ENCODE measurements at places on chromosomes 16 and 17.

GRCh38 chr16:24491731-24492130 lies 47.6 kb upstream of the RBBP6 start:
- DNase-seq, result no peak

DNA sequence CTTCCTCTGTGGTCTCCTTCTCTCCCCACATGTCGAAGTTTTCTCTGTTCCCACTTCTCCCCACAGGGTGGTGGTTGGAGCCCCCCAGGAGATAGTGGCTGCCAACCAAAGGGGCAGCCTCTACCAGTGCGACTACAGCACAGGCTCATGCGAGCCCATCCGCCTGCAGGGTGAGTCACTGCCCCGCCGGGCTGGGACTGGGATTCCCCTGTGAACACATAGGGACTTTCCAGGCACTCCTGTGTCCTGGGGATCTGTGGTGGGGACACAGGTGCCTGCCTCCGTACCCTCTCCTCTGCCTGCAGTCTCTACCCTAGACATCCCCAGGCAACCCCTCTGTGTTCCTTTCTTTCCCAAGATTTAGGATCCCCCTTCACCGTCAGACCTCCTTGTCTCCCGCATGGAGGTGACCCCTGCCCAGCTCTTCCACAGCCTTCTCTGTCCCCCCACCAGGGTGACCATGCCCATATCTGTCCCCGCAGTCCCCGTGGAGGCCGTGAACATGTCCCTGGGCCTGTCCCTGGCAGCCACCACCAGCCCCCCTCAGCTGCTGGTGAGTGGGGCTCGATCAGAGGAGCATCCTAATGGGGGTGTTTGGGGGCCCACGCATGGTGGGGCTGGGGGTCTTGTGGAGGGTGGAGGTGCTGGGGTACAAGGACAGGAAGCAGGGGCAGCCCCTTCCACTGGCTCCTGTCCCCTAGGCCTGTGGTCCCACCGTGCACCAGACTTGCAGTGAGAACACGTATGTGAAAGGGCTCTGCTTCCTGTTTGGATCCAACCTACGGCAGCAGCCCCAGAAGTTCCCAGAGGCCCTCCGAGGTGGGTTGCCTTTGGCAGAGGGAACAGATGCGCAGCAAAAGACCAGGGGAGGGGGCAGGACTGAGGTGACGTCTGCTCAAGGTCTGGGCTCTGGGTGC lies 5.8 kb downstream of the ITGAM start:
- peak; percentile 56 for DNase-seq

DNA sequence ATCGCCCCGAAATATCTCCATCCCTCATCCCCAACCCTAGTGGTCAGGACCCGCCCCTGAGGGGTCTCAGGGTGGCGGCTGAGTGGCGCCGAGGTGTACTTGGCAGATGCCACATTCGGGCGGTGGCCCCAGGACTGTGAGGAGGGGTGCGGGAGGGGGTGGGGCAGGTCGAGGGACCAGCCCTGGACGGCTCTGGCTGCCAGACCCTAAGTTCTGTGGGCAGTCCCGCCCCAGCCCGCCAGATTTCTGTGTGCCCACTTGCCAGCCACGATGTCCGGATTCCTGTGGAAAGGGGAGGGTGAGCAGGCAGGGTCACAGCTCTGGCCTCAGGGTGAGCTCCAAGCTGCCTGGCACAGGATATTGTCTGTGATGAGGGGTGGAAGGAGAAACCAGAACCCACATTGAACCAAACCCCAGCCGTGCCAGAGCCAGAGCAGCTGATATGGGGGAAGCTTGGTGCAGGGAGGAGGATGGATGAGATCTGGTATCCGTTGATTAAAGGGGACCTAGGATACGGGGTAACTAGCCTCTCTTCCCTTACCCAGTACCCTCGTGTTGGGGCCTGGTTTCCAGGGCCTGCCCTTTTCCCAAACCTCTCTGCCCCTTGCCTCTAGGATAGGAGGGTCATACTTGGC lies 1.1 kb upstream of the CHAD start:
- no peak for DNase-seq

DNA sequence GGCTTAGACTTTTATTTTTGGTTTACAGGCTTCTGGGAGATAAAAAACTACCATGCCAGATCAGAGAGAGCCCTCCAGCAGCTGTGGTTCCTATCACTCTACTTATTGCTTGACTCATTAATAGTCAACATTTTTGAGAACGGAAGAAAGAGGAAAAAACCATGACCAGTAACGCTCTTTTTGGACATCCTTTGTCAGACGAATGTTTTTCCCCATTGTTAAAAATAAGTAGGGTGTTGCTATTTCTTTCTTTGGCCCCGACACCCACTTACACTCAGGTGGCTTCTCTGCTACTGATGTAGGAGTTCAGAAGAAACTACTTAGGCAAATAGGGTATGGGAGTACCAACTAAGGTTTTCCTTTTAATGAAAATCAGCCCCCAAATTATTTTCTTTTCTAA lies 27.5 kb downstream of the TVP23A start:
- no peak for DNase-seq

DNA sequence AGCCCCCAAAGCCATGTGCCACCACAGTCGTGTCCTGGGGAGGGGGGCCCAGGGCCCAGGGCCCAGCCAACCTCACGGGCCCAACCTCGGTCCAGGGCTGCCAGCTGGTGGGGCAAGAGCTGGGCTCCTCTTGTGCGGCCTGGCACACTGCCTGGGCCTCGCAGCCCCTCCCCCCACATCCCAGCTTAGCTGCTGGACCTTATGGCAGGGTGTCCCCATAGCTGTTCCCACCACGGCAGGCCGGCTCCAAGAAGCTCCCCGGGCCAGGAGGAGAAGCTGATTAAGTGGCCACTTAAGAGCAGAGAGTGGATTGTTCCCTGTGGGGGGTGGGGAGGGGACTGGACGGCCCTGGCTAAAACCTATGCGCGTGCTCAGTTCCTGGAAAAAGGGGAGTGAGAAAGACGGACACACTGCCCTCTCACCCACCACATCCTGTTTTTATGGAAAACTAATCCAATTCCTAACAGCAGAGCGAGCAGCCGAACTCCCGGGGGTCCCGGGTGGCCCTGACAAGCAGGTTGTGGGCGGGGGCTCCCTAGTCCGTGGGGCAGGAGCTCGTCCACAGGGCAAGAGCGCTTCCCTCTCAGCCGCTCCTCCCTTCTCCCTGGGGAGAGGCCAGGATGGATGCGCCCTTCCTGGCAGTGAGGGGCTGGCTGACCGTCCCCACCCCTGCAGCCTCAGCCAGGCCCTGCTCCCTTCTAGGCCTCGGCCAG lies 16.8 kb downstream of the PIEZO1 start:
- DNase-seq, result no peak

GRCh38 chr17:57133486-57133885 lies 48.4 kb downstream of the AKAP1 start:
- no peak for DNase-seq

- no peak for DNase-seq
Observed at GRCh38 chr16:11833951-11834695, 17.2 kb downstream of the RSL1D1 start.

DNA sequence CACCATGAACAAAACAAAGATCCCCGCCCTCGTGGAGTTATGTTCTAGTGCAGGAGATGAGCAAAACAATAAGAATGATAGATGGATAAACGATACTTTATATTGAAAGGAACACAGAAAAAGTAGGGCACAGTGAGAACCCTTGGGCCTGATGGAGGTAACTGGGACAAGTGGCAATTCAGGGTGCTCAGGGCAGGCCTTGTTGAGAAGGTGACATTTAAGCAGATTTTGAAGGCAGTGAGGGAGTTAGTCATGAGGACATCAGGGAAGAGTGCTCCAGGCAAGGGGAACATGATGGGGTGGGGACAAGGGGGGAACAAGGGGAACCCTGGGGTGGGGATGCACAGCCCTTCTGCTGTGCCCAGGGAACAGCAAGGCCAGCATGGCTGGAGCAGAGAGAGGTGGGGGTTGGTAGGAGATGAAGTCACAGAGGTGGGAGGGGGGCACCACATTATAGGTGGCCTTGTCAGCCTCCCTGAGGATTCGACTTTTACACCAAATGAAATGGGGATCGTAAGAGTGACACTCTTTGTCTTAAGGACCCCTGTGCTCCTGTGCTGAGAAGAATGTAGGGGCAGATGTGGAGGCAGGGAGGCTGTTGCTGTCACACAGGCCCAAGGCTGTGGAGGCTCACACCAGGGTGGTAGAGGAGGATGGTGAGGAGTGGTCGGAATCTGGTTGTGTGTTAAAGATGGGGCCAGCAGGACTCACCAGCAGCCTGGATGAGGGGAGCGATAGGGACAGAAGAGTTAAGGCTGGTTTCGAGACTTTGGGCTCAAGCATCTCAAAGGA lies 9.2 kb upstream of the PRM1 start:
- no peak for DNase-seq

DNA sequence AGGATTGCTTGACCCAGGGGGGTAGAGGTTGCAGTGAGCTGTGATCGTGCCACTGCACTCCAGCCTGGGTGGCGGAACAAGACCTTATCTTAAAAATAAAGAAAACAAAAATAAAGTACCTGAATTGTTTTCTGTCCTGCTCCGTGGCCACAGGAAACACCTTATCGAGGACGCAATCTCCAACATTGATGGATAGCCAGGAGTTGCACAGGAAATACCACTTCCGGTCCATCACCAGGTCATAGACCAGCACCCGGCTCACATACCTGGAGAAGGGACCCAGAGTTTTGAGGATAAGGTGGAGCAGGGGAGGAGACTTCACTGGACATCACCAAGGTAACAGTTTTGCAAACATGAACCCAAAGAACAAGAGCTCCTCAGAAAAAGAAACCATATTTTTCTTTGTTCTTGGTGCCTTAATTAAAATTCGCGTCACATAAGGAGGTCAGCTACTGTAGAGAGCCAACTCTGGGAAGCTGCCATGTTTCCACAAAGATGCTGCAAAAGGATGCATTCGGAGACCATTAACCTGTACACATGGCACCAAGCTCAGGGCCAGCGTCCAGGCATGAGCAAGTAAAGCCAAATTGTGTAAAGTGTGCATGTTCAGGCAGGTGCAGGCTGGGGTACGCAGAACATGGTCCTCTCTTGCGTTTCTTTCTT lies 55.6 kb upstream of the GCSH start:
- DNase-seq, result no peak

DNA sequence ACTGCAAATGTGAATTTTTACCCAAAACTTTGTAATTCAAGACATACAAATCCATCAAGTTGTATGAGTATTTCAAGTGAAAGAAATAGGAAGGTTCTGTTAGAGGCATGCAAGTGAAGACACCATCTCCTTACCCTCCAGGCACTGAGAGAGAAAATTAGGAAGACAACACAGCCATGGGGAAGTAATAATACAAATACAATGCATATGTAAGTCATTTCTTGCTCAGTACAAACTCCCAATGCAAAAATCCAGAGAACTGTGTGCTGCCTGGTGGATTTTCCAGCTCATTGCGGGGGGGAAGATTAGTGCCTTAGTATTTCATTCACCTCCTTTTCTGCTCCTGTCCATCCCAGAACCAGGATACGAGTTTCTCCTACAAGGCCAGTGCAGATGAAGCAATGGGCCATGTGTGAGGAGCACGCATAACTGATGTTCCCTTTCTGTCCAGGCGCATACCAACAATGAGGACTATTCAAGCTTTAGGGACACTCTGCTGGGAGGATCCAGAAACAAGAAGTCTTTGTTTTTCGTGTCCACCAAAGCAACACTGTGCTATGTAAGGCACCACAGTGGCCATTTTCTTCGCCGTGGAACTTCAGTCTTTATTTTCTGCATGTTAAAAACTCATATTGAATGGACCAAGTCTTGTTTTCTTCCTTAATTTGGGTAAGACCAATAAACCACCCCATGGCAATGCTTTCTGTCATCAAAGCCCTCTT lies 143.7 kb upstream of the RCVRN start:
- DNase-seq, result no peak

- no peak for DNase-seq
Observed at GRCh38 chr17:76329664-76330063, 21.6 kb upstream of the QRICH2 start.

GRCh38 chr17:38918916-38919315 lies 6.5 kb upstream of the LASP1NB start:
- no peak for DNase-seq

DNA sequence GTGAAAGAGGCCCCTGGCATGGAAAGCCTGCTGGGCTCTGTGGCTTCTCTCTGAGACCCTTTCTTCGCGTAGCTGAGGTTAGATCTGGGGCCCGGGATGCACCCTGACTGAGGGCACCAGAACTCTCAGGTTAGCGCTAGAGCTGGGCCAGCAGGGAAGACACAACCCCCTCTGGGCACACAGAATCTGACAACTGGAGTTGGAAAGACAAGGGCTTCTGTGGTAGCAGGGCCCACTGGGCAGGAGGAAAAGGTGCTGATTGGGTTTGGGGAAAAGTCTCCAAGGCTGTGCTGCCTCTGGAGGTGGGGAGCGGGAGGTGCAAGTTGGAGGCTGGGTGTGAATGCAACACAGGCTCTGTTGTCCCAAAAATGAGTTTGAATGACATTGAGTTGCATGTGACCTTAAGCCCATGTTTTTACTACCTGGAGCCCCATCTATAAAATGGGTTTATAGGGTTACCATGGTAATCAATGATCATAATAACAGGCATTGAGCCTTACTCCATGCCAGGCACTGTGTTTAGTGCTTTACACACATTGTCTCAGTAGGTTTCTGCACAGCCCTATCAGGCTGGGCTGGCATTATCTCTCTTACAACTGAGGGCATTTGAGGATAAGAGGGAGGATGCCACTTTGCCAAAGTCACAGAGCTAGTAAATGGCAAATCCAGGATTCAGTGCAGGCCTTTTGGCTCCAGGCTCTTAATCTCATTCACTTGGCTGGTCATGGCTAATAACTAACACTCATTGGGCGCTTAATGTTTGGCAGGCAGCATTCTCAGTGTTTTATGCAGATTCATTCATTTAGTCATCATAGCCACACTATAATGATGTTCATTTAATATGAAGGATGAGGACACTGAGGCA lies 9.5 kb upstream of the IGFBP4 start:
- no peak for DNase-seq

DNA sequence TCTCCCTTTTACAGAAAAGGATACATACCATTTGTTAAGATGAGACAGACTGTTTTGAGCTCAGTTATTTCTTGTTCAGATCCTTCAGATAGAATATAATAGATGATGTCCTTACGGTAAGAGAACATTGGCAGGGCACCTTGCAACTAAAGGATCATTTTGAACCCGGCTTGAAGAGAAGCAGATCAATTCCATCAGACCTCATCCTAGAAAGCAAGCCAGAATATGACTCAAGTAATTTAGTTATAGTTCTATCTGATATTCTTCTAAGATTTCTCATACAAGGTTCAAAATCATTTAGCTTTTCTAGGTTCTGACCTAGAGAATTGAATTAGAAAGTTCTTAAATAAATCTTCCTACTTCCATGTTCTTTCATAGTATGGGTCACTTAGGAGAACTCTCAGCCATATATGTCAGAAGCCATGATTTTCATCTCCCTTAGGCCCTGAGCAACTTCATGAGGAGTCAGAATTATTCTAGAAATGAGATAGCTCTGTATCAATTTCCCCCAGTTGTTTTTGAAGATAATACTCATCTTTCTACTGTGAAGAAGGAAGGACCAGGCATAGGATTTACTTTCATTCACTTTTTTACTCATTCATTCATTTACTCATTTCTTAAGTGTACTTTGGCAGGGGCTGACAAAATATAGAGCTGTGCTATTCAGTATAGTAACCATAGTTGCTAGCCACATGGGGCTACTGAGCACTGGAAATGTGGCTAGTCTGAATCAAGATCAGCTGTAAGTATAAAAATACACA lies 2.5 kb upstream of the CMTM1 start:
- DNase-seq, result no peak

- no peak for DNase-seq
Observed at GRCh38 chr17:35103271-35103670, 16.4 kb downstream of the RAD51D start.
